GM19239 (cell line): ENCODE measurements at places on chromosomes 5 and 9.

GRCh38 chr9:133111808-133112662 lies 9.0 kb downstream of the RALGDS start:
- DNase-seq = no peak

DNA sequence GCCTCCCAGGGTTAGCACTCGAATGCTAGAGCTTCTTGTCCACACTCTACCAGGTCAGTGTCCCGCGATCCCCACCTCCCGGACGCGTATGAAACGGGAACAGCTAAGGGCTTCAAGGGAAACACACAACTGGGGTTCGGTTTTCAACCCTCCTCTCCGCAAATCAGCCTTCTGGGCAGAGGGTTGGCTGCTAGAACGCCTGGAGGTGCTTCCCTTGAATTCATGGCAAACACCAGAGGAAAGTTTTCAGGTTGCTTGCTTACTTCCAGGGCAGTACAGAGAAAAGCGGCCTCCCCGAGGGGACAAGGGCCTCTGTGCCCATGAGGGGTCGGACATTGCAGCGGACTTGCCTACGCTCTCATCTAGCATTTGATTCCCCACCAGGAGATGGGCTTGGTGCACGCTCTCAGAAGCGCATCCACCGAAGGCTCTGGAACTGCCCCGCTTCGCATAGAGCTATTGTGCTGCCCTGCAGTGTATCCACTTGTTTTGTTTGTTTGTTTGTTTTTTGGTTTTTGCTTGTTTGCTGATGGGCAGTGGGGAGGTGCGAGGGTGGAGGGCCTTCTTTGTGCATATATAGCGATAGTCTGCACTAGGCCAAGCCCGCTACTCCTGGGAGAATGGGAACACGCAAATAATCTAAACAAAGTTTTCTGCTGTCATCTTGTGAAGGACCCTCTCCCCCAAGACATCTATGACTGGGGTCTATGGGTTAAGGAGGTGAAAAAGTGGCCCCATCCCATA lies 1.3 kb upstream of the DMRT3 start:
- no peak for DNase-seq

DNA sequence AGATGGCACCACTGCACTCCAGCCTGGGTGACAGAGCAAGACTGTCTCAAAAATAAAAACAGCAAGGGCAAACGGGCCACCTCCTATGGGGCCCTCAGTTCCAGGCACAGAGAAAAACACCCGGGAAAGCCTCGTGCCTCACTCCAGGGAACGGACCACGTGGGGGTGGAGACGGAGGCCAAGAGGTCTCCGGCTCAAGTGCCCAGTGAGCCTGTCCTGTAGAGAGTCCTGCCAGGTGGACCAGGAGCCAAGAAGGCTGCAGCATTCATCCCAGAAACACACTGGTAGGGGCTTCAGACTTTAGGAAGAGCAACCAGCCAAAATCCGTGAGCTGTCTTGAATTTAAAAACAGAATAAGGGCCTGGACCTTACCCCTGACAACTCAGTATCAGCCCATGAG lies 63.8 kb downstream of the C5orf15 start:
- no peak for DNase-seq

GRCh38 chr9:27470291-27470856 lies 53.7 kb upstream of the IFNK start:
- DNase-seq = no peak

DNA sequence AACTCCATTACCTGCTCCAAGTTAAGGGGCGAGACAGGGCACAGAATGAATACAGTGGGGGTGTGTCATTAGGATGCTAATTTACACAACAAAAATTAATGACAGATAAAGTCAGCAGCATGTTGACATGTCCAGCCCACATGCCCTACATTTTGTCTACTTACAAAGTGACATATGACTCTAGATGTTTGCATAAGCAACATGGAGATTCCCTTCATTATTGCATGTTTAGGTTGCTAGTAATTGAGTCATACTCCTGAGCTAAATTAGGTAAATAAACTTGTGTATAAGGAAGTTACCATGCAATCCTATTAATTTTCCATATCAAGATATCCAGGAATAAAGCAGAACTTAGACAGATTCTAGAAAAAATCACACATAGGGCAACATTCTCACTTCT lies 232.2 kb downstream of the PDE4D start:
- no peak for DNase-seq

DNA sequence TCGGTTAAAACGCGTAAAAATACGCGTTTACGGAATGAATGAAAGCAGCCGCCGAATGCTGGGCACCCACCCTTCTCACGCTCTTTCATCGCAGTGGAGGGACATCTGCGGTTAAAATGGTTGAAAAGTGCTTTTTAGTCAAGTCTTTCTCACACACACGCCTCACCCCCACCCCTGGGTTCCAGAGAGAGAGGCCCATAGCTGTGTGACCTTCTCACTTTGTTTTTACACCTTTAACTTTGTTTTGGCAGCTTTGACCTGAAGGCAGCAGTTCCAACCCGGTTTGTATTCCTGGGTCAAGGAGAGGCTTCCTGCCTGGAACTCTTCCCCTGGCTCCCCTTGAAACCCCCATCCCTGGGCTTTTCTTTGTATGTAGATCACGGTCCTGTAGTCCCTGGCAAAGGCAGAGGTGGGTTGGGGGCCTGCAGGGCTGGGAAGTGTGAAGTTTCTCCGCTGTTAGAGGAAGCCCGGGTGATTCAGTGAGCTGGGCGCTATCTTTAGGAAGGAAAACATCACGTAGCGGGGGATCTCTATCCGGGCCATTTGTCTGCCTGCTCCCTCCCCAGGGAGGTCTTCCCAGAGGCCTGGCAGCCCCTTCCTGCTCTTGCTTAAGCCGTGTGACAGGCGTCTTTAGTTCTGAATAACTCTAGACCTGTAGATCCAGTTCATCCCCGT lies 29.6 kb downstream of the SPRY4 start:
- no peak for DNase-seq

GRCh38 chr5:171365351-171365750 lies 22.3 kb upstream of the NPM1 start:
- no peak for DNase-seq

DNA sequence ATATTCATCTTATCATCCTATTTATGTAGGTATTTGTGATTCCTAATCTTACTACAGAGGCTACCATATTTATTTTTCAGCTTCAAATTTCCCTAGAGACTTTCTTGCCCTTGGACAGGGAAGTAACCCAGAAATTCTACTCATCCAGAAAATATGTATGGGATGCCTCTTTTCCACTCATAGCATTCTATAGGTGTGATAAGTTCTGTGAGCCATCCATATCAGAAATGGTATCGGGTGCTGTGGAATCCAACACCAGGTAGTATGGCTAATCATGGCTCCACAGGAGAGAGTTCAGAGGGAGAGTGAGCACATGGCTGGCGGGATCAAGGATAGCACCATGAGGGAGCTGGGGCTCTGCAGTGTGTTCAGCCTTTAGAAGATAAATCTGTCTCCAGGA lies 349.3 kb upstream of the ACTBL2 start:
- DNase-seq = no peak

DNA sequence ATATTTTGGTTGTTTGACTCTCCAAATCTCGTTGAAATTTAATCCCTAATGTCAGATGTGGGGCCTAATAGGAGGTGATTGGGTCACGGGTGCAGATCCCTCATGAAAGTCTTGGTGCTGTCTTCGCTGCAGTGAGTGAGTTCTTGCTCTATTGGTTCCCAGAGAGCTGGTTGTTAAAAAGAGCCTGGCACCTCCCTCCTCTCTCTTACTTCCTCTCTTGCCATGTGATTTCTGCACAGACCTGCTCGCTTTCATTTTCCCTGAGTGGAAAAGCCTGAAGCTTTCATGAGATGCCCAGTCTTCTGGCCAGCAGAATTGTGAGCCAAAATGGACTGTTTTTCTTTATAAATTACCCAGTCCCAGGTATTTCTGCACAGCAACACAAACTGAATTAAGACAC lies 221.6 kb downstream of the MAT2B start:
- no peak for DNase-seq

DNA sequence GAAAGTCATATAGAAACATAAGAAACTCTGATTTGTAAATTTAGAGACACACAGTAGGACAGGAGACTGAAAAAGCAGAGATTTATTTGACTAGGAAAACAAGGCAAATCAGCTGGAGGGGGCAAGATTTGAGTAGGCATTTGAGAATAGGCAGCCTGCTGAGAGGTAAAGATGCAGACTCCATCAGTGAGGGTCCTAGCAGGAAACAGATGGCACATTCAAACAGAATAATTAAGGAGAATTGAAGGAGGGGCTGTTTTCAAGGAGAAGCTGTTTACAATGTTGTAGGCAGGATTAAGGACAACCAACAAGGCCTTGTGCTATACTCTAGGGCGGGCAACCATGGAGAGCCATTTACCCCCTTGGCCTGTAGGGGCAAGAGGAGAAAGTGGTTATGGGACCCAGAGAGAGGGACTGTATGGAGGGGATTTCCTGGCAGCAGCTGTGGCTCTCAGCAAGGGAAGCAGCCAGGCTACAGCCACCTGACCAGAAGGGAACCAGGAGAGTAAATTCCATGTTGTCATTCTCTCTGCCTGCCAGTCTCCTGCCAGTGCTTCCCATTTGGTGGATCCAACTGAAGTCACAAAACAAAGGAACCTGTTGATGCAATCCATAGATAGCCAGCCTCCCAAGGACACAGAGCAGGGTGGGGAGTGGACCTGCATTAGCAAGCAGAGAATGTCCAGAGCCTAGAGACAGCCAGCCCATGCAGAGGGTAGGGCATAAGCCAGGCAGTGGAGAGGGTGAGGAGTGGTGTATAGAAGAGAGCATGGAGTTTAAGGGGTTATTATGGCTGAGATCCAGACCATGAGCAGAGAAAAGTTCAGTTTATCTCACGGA lies 38.2 kb downstream of the PAPPA start:
- DNase-seq = no peak

- no peak for DNase-seq
Measured at GRCh38 chr9:137085920-137086530, 760 bp upstream of the MAN1B1 start.

DNA sequence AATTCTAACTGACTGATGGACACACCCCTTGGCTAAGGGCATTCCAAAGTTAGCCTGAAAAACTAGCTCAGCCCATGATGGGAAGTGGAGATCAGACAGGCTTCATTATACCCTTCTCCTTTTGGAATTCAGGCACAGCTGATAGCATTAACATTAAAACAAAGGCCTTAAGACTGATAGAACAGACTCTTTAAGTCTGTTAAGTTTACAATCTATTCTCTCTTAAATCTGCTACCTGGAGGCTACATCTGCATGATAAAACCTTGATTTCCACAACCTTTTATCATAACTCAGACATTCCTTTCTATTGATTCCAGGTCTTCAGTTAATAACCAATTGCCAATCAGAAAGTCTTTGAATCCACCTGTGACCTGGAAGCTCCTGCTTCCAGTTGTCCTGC lies 281.4 kb downstream of the TUSC1 start:
- DNase-seq = no peak

DNA sequence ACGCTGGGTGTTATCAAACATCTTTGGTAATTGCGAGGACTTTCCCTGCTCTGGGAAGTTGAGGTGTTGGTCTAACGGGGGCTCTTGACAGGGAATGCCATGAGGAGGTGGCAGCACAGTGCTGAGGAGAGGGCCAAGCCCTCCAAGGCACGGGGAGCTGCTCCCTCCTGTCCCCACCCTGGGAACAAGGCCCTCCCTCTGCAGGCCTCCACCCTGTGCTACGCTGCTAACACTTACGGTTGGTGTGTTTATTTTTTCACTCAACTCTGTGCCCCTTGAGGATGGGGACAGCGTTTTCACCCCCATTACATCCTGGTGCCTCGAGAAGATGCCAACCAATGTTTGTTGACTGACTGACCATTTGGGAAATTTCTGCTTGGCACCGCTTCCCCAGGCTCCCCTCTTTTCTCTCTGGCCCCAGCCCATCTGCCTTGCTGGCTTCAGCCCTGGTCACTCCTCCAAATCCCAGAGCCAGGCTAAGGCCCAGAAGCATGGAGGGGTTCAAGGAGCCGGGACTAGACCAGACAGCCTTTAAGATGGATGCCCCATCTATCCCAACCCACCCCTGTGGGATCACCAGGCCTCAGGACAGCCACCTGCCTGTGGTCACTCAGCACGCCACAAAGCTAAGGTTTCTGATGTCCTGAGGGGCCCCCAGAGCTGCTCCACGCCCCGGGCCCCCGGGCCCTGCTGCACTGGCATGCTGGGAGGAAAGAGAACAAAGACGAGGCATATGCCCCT lies 125.7 kb downstream of the BARX1 start:
- DNase-seq = no peak

GRCh38 chr5:91175708-91176107 lies 207.4 kb downstream of the ARRDC3 start:
- DNase-seq = no peak

DNA sequence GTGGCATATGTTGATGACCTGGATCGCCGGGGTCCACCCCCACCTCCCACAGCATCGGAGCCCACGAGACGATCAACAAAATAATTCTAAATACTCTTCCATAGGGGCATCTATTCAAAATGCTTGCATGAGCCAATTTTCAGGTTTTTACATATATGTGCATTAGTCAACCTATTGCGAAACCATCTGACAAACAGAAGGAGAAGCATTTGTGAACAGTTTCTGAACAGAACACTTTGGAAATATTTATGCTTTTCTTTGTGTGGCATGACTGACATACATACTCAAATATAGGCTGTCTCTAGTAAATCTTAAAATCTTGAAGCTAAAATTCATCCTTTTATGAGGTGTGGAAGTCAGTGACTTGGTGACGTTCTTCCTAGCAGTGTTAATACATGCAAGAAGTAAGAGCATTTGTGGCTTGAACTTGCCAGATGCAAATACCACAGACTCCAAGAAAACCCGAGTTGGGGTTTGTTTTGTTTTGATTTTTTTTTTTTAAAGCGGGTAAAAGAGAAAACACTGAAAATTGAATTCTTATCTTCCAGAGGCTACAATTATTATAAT lies 5.3 kb downstream of the GPR151 start:
- no peak for DNase-seq

GRCh38 chr5:157113002-157113401 lies 4.2 kb upstream of the HAVCR2 start:
- no peak for DNase-seq

GRCh38 chr5:83512061-83512745 lies 40.7 kb downstream of the VCAN start:
- no peak for DNase-seq

DNA sequence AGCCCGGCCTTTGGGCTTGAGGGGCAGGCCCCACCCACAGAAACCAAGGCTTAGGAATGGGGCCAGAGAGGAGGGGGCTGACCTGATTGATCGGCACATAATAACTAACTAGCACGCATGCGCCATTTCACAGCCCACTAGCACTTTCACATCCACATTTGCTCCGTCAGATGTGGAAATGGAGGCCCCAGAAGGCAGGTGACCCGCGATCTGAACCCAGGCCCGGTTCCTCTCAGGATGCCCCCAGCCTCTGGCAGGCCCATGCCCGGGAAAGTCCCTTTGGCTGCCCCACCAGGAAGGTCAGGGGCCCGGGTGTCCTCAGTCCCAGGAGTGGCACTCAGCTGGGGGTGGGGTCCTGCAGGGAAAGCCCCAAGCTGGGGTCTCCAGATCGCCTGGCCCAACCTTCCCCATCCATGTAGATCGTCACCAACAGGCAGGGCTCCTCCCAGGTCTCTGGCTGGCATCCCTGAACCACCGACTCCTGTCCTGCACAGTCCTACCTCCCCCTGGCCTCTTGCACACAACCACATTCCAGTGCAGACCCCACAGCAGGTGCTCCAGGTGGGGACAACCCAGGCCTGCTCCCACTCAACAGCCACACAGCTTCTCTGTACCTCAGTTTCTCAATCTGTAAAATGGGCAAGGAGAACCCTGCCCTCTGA lies 46.7 kb downstream of the VAV2 start:
- DNase-seq = peak; percentile 80
